ENCODE measurements at places on chromosomes 5 and 9.

- DNase-seq = no peak
Observed at GRCh38 chr9:90808890-90809685, 7.5 kb downstream of the SYK start.

- DNase-seq = no peak
Observed at GRCh38 chr9:86713970-86714369, 233.3 kb downstream of the GAS1 start.

GRCh38 chr9:103014242-103014641 is 19.1 kb downstream of the CYLC2 start:
- no peak for DNase-seq

DNA sequence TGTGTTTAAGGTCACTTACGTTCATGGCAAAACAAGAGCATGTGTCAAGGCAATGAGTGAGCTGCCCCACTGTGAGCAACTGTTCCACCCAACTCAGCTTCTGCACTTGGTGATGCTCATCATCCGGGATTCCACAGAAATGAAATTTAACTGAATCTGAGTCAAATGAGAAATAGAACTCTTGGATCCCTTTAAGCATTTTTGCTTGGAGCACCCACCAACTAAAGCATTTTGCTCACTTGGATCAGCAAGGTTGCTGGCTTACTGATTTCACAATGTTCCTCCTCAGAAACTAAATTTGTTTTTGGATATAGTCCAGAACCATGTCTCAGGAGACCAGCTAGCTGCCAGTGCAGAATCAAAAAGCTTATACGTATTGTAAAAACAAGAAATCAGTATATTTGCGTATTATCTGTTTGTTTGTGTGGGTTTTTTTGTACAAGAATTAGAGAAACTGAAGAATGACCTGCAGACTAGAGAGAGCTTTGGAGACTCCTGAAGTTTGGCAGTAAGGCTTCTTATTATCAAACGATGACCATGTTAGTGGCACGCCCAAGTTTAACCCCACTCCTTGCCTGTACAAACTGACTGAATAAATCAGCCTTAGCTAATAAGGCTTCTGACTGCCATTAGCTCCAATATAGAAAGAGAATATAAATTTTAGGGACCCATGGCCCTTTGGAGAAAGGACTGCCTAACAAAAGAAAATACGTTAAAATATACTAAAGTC is 153.8 kb upstream of the FST start:
- no peak for DNase-seq

DNA sequence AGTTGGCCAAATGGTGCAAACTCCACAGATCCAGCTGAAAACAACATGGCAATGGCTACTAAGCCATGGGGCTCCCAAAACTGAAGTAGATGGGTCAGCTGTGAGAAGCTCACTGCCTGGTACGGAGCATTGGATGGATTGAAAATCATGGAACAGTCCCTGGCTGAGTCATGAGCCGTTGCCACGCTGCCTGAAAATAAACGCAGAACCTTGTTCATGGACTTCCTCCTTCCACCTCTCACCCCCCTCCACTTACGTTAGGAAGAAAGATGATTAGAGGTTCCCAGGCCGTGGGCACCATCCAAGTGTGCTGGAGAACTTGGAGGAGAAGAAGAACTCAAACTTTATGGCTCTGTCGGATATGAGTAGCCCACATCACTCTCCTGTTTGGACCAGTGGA is 6.8 kb upstream of the DIPK1B start:
- no peak for DNase-seq

GRCh38 chr5:31585166-31585894 is 53.2 kb downstream of the C5orf22 start:
- DNase-seq = no peak

DNA sequence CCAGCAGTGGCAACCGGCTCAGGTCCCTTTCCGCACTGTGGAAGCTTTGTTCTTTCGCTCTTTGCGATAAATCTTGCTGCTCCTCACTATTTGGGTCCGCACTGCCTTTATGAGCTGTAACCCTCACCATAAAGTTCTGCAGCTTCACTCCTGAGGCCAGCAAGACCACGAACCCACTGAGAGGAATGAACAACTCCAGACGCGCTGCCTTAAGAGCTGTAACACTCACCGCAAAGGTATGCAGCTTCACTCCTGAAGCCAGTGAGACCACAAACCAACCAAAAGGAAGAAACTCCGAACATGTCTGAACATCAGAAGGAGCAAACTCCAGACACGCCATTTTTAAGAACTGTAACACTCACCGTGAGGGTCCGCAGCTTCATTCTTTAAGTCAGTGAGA is 103.5 kb downstream of the GLIS3 start:
- no peak for DNase-seq

- no peak for DNase-seq
Observed at GRCh38 chr5:22053195-22053594, 799.9 kb downstream of the CDH12 start.
